Endothelial cell of umbilical vein (primary cell): ENCODE measurements at places on chromosomes 7 and 10. TPM values are rescaled to one million over a fixed set of nuclear protein-coding genes. Genes with fewer than 3 reads are reported as not detected.

GATA3 gene
- total RNA-seq: 30.9 and 33.0 TPM in 2 replicates

PAX4 gene
- not detected in 2 replicates for total RNA-seq

GFRA1 gene
- 0.88 and 0.95 TPM in 2 replicates for total RNA-seq

OR6B1 gene
- not detected in 2 replicates for total RNA-seq

CCNY gene
- total RNA-seq: 99.3 and 107 TPM in 2 replicates

PSD gene
- total RNA-seq: 0.18 and 0.40 TPM in 2 replicates

LIPF gene
- total RNA-seq: not detected in 2 replicates

YAE1 gene
- total RNA-seq: 20.6 and 20.7 TPM in 2 replicates

ELFN1 gene
- total RNA-seq: 0.85 and 1.0 TPM in 2 replicates

PTPN12 gene
- total RNA-seq: 132 and 137 TPM in 2 replicates

NPSR1 gene
- not detected in 2 replicates for total RNA-seq

OPN4 gene
- not detected in 2 replicates for total RNA-seq

PNLIP gene
- not detected in 2 replicates for total RNA-seq

PAPOLB gene
- 0.07 TPM in 2 replicates for total RNA-seq

HTRA1 gene
- total RNA-seq: 192 and 255 TPM in 2 replicates

ANXA8 gene
- not detected in 2 replicates for total RNA-seq

AKR1D1 gene
- total RNA-seq: not detected in 2 replicates

TRPV6 gene
- not detected in 2 replicates for total RNA-seq

ZNF239 gene
- total RNA-seq: 0.44 and 0.51 TPM in 2 replicates

NKX2-3 gene
- total RNA-seq: not detected in 2 replicates

GNGT1 gene
- total RNA-seq: not detected in 2 replicates

C10orf67 gene
- not detected in 2 replicates for total RNA-seq

PCLO gene
- total RNA-seq: 0.65 and 0.75 TPM in 2 replicates

SEMA3A gene
- total RNA-seq: 1.2 and 1.7 TPM in 2 replicates

DUSP5 gene
- 12.2 and 12.6 TPM in 2 replicates for total RNA-seq
